ENCODE measurements at places on chromosomes 16 and 17.
A peak's percentile ranks its signal among the peaks of the same experiment; 100 is the strongest.

DNA sequence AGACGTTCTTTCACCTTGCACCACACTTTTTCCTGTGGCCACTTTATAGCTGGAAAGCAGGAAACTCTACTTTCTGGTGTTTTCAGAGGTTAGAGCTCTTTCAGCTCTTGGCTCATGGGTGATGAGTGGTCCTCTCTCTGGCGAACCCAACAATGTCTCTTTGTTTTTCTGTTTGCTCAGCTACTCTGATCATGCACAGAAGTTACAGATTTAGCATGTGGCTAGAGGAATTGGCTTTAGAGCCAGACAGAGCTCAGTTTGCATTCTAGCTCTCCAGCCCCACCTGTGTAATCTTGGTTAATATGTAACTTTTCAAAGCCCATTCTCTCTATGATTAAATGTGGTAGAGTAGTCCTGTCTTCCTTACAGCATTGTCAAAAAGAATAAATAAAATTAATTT lies 225.2 kb downstream of the HAPSTR1 start:
- no peak for DNase-seq

DNA sequence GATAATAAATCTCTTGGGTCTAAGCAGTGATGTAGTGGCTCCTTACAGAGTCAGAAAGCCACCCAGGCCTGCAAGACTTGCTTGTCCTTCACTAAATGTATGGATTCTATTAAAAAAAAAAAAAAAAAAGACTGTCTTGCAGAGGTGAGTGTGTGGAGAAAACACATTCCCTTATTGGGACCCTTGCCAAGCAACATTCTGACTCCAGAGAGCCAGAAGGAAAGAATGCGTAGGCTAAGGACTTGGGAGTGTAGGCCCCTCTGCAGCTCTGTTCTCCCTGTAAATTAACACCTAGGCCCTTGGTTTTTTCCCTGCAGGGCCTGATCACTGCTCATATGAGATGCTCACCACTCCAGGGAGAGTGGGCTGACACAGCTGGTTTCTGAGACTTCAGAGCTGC lies 17.8 kb downstream of the SCPEP1 start:
- DNase-seq, result no peak

GRCh38 chr16:12403746-12404658 lies 399.7 kb downstream of the CPPED1 start:
- DNase-seq, result no peak

- peak; percentile 51 for DNase-seq
These were observed 90.5 kb upstream of the SOX9 start for GRCh38 chr17:72030067-72030899.

DNA sequence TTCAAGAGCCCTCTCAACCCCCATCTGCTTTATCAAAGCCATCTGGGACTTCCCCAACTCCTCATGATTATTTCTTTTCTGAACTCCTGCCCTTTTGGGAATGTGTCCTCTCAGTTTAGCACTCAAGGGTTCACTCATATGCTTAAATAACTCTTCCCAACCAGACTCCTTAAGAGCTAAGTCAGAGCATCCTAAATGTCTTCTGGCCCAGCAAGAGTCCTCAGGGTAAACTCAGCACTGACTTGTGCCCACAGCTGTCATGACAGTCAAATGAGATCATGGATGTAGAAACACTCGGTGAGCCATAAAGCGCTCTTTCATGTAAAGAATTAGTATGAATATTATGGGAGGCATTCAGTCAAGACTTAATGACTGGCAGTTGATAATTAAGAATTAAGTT lies 85.9 kb downstream of the TEX14 start:
- DNase-seq, result no peak

DNA sequence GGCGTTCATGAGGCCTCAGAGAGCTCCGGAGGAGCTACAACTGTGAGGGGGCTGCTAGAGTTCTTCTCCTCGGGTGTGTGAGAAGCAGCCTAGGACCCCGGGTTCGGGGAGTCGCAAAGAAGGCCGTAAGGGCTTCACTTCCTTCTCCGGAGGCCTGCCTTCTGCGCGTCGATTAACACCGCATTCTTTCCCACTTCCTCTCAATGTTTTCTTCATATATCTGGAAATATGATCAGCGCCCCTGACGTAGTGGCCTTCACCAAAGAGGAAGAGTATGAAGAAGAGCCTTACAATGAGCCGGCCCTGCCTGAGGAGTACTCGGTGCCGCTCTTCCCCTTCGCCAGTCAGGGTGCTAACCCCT lies 449 bp downstream of the SMCR8 start:
- no peak for DNase-seq

DNA sequence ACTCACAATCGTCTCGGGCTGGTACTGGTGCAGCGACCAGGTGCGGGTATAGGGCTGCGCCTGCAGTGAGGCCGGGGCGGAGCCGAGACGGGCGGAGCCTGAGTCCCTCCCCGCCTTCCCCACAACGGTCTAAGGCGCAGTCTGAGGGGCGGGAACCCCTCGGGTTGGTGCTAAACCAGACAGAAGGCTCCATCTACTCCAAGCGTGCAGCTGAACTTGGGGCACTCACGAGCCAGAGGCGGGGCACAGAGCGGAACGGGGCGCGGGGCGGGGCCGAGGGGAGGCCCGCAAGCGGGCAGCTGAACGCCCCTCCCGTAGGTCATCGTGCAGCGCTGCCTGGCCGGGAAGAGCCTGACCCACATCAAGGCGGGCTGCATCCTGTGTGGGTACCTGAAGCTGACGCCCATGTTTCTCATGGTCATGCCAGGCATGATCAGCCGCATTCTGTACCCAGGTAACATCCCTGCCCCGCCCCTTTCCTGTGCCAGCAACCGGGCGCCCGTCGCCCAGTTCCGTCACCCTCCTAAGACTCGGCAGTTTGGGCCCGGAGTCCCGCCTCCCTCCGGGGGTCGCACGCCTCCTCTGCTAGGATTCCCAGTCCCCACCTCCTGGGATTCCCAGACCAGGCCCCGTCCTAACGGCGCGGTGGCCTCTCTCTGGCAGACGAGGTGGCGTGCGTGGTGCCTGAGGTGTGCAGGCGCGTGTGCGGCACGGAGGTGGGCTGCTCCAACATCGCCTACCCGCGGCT lies 5.0 kb downstream of the SLC5A2 start:
- DNase-seq, result no peak

- DNase-seq, result no peak
These were observed 71.6 kb downstream of the GPR139 start for GRCh38 chr16:20001856-20002707.

GRCh38 chr17:80002690-80003490 lies 32.8 kb downstream of the TBC1D16 start:
- no peak for DNase-seq

DNA sequence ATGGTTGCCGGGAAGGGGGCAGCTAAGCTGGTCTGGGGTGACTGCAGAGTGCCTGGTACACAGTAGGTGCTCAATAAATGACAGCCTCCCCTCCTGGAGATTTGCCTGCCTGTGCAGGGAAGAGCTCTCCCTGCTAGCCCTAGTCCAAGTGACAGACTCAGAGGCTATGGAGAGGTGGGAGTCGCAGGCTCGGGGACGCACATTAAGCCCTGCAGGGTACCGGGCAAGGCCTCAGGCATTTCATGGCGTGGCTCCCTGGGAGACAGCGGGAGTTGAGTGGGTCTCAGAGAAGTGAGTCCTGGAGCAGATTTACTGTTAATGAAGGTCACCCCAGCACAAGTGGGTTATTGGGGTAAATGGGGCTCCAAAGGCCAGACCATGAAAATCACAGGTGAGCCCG lies 132.2 kb upstream of the CDC42EP4 start:
- no peak for DNase-seq

All from fibroblast of skin of left quadriceps (primary cell).